ENCODE measurements at places on chromosomes 16 and 17. TPM values are rescaled to one million over a fixed set of nuclear protein-coding genes. Genes with fewer than 3 reads are reported as not detected.

Gene CHST4
- total RNA-seq: not detected

Gene GPR179
- not detected for total RNA-seq

Gene BPTF
- total RNA-seq: 114 TPM

Gene FOXL1
- total RNA-seq: not detected

Gene ZPBP2
- total RNA-seq: not detected

All from activated CD4-positive, alpha-beta T cell treated with anti-CD3 and anti-CD28 coated beads, Interleukin-2, amount 10 ng/mL, durations not matched to agents 7 days and 5 days (primary cell).